ENCODE measurements at places on chromosomes 6 and 20.
A peak's percentile ranks its signal among the peaks of the same experiment; 100 is the strongest.

DNA sequence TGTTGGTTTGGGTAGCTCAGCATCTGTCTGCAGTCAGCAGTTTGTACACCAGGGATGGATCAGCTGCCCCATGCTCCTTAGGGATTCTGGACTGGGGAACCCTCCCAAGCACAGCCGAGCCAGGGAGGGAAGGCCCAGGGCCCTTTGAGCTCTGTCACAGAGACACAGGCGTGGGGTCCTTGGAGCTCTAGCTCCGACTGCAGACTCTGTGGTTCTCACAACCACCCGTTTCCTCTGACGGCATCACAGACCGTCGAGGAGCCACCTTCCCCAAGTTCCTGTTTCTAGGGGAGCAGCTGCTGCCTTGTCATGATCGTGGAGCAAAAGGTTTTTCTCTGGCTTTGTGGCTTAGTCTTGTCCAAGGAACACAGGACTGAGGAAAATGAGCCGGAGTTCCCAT is at the start of gene SLA2:
TSS of gene SLA2 (minus strand) at position 199 of the 400 bp plus-strand sequence. CDS start 4,861 bp downstream, outside the sequence.
- peaks cover 11% of the 10 kb centered on the region for H3K4me1 ChIP-seq
- no peaks in the 10 kb centered on the region for H3K36me3 ChIP-seq
- H3K4me3 ChIP-seq, result no peak within 1 kb of the TSS
- DNase-seq, result peak; percentile 60

- H3K27ac ChIP-seq, result no peak overlapping the region
- no peak for DNase-seq
- peaks cover 76% of the 10 kb centered on the region for H3K36me3 ChIP-seq
- no peaks in the 10 kb centered on the region for H3K27me3 ChIP-seq
- no peaks in the 10 kb centered on the region for H3K4me1 ChIP-seq
- H3K4me3 ChIP-seq, result no peak overlapping the region
Measured at GRCh38 chr6:118467181-118467580, 80.9 kb upstream of the PLN start.

- no peak overlapping the region for H3K4me3 ChIP-seq
- H3K4me1 ChIP-seq, result no peaks in the 10 kb centered on the region
- H3K27me3 ChIP-seq, result no peaks in the 10 kb centered on the region
- peaks cover 77% of the 10 kb centered on the region for H3K36me3 ChIP-seq
Measured at GRCh38 chr20:47227576-47227975, 128.9 kb downstream of the ZMYND8 start.

DNA sequence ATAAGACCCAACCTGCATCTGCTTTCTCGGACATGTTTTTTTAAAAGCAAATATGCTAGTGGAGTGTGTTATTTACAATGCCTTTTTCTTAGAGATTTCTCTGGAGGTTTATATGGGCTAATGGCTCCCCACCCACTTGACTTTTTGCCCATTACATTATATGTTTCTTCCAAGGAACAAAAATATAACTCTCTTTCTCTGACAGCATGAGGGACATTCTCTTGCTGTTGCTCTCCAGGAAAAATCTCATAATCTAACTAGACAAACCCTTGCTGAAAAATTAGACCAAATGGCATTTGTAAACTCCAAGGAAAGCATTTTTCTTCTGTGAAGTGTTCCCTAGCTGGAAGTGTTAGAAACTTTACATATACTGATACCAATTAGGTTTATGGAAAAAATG is 213.7 kb downstream of the PRL start:
- DNase-seq, result no peak
- peaks cover 3% of the 10 kb centered on the region for H3K4me1 ChIP-seq
- no peak overlapping the region for H3K4me3 ChIP-seq

DNA sequence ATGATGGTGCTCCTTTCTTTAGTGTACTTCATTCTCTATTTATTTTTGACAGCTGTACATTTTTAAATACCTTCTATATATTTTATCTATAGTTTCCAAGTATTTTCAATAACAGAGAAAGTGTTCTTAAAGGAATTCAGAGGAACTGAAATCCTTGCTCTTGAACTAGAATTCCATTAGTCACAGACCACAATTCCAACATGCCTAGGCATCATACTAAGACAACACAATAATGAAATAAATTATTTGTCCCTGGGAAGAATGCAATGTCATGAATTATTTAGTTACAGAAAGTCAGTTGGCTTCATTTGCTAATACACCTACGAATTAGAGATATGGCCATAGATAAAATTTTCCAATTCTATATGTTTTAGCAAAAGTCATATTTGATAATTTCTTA is 671.2 kb downstream of the EPHA7 start:
- no peaks in the 10 kb centered on the region for H3K36me3 ChIP-seq
- H3K27me3 ChIP-seq, result no peaks in the 10 kb centered on the region
- DNase-seq, result no peak
- no peaks in the 10 kb centered on the region for H3K4me1 ChIP-seq
- H3K4me3 ChIP-seq, result no peak overlapping the region
- no peak overlapping the region for H3K27ac ChIP-seq

DNA sequence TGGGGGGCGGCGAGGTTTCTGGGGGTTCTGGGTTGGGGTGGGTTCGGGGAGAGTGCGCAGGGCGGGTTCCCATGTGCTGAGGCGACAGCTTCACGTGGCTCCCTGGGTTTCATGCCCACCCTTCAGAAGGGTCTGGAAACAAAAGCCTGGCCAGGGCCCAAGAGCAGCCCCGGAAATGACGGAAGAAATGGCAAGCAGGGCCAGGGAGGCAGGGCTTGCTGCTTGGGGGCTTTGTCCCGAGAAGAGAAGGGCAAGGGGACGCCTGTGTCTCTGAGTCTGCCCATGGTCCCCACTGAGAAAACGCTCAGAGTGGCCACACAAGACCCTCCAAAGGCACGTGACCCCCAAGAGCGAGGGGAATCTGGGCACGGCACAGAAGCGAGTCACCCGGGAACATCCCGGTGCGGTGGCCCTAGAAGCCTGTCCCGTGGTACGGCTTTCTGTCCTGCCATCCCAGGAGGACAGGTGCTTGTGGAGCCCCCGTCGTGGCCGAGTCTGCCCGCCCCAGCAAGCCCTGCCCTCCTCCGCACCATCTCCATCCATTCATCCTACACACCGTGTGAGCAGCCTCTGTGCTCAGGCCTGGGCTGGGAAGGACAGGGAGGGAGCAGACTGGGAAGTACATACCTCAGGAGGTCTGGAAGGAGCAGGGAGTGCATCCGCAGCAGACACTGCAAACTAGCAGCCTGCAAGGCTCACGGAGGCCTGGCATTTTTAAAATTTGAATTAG is 9.0 kb downstream of the NPEPL1 start:
- H3K27ac ChIP-seq, result no peak overlapping the region
- no peak overlapping the region for H3K4me3 ChIP-seq
- H3K27me3 ChIP-seq, result no peaks in the 10 kb centered on the region
- no peaks in the 10 kb centered on the region for H3K4me1 ChIP-seq
- H3K36me3 ChIP-seq, result peaks cover 97% of the 10 kb centered on the region
- DNase-seq, result no peak

DNA sequence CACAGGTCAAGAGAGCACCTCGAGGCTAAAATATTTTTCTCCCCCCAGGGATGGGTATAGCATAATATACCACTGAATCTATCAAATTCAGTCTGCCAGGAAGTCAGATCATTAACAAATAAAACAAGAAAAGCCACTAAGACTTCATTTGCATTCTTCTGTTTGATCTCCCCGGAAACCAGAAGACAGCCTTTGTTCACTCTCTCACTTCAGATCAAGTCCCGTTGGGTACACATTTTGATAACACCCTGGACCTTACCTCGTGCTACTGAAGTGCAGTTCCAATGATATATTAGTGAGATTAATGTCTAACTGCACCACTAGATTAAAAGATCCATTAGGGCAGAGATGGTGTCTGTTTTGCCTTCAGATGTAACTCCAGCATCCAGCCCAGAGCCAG is 157.7 kb upstream of the B3GAT2 start:
- peaks cover 17% of the 10 kb centered on the region for H3K4me1 ChIP-seq
- H3K27me3 ChIP-seq, result no peaks in the 10 kb centered on the region
- no peak overlapping the region for H3K27ac ChIP-seq

GRCh38 chr20:52684905-52685304 is 287.3 kb upstream of the TSHZ2 start:
- H3K4me1 ChIP-seq, result peaks cover 24% of the 10 kb centered on the region
- no peaks in the 10 kb centered on the region for H3K36me3 ChIP-seq
- DNase-seq, result no peak
- H3K4me3 ChIP-seq, result no peak overlapping the region
- H3K27ac ChIP-seq, result no peak overlapping the region

- H3K4me3 ChIP-seq, result no peak overlapping the region
- H3K27ac ChIP-seq, result peak overlapping the region; percentile 42
- H3K27me3 ChIP-seq, result no peaks in the 10 kb centered on the region
- H3K36me3 ChIP-seq, result peaks cover 89% of the 10 kb centered on the region
Measured at GRCh38 chr6:15493437-15494168, 169.2 kb downstream of the DTNBP1 start.

Measured in CD14-positive monocyte (primary cell).